ENCODE measurements at places on chromosomes 7 and 10.

DNA sequence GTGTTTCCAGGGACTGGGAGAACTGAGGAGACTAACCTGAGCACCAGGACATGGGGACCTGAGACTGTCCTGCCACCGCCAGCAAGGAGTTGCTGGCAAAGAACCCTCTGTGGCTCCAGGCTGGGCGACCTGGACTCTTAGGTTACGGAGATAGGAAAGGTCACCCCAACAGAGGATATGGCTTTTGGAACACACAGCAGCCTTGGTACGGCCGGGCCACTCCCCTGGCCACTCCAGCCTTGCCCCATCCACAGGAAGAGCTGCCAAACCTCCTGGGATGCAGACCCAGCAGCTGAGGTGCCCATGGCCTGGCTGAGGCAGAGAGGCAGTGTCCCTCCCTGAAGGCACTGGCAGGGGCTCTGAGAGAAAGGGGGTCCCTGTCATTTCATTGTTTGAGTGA is 137.8 kb downstream of the OAT start:
- no peak for DNase-seq

GRCh38 chr10:52146766-52147165 is 167.3 kb upstream of the DKK1 start:
- DNase-seq = no peak

- DNase-seq = no peak
Measured at GRCh38 chr7:137471128-137471527, 127.6 kb upstream of the PTN start.

DNA sequence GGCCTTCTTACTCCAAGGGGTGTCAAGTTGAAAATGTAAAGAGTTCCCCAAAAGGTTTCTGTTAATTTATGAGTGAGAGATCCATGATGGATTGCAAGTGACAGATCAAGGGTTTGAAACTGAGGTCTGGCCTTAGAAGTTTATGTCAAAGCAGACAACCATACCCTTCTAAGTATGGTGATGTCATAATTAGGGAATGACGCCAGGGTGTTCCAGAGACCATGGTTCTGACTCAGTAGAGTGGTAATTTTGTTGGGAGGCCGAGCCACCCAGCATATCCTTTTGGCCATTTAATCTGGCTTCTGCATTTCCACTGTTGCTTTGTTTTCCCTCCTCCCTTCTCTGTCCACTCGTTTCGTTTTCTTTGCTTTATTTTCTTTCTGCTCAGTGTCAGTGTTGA is 2.7 kb downstream of the TRUB1 start:
- DNase-seq = no peak

GRCh38 chr10:114010316-114010715 is 33.4 kb upstream of the ADRB1 start:
- no peak for DNase-seq

GRCh38 chr10:84783386-84783785 is 455.0 kb downstream of the CCSER2 start:
- DNase-seq = no peak

DNA sequence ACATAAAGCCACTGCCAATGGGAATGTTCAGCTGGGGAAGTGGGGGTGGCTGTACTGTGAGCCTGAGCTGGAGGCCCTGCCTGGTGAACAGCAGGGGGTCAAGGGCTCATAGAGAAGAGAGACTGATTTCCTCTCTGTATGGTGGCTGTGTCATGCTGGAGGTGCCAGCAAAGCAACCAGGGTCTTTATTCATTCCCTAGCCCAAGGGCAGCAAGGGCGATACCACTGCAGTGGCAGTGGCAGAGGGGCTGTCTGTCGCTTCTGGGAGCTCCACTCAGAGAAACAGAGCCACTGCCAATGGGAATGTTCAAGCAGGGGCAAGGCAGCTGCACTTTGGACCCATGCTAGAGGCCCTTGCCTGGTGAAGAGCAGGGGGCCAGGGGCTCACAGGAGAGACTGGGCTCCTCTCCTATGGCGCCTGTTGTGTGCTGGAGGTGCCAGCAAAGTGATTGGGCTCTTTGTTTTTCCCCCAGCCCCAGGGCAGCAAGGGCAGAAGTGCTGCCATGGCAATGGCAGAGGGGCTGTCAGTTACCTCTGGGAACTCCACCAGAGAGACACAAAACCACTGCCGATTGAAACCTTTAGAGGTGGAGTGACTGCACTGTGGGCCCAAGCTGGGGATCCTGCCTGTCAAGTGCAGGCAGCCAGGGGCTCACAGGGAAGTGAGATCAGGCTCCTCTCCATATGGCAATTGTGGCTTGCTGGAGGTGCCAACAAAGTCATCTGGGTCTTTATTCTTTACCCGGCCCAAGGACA is 545.1 kb downstream of the SH2D4B start:
- DNase-seq = no peak
